ENCODE measurements at places on chromosomes 5 and 9. TPM values are rescaled to one million over a fixed set of nuclear protein-coding genes. Genes with fewer than 3 reads are reported as not detected.

ATOX1 gene
- total RNA-seq = 204 TPM

ZNF608 gene
- total RNA-seq = 38.4 TPM

OGN gene
- 24.3 TPM for total RNA-seq

ATG12 gene
- 43.8 TPM for total RNA-seq

ACOT12 gene
- not detected for total RNA-seq

SPATA31D1 gene
- not detected for total RNA-seq

ENTREP1 gene
- total RNA-seq = 4.0 TPM

SPINK7 gene
- total RNA-seq = not detected

GABRA6 gene
- not detected for total RNA-seq
